ENCODE measurements at places on chromosomes 7 and 10.

GRCh38 chr7:143882020-143882603, 19.9 kb downstream of the TCAF1 start:
- DNase-seq = no peak

GRCh38 chr10:46299536-46300369, 13.0 kb downstream of the ANTXRL start:
- no peak for DNase-seq

DNA sequence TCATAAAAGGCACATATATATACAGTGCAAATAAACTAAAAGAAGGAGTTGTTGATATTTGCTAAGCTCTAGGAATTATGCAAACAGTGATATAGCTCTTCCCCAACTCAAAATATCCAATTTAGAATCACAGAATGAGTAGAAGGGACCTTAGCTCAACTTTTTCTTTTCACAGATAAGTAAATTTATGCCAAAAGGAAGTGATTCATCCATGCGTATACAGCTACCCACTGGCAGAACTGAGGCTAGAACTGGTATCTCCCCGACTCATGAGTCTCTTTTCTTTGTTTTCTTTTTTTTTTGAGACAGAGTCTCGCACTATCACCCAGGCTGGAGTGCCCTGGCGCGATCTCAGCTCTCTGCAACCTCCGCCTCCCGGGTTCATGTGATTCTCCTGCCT, 54.2 kb upstream of the SVIL start:
- DNase-seq = no peak

DNA sequence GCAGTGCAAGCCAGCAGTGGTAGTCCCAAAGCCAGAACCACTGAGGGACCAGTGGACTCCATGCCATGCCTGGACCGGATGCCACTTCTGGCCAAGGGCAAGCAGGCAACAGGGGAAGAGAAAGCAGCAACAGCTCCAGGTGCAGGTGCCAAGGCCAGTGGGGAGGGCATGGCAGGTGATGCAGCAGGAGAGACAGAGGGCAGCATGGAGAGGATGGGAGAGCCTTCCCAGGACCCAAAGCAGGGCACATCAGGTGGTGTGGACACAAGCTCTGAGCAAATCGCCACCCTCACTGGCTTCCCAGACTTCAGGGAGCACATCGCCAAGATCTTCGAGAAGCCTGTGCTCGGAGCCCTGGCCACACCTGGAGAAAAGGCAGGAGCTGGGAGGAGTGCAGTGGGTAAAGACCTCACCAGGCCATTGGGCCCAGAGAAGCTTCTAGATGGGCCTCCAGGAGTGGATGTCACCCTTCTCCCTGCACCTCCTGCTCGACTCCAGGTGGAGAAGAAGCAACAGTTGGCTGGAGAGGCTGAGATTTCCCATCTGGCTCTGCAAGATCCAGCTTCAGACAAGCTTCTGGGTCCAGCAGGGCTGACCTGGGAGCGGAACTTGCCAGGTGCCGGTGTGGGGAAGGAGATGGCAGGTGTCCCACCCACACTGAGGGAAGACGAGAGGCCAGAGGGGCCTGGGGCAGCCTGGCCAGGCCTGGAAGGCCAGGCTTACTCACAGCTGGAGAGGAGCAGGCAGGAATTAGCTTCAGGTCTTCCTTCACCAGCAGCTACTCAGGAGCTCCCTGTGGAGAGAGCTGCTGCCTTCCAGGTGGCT, 97.7 kb downstream of the TACC2 start:
- DNase-seq = no peak

- DNase-seq = no peak
These were observed 24.1 kb downstream of the GNA12 start for GRCh38 chr7:2819954-2820397.

GRCh38 chr10:9681655-9682054, 1336.0 kb upstream of the CELF2 start:
- no peak for DNase-seq

GRCh38 chr10:72692744-72692993, 726 bp downstream of the MCU start:
- DNase-seq = no peak

- no peak for DNase-seq
These were observed 31.0 kb downstream of the CHST15 start for GRCh38 chr10:124062390-124062789.

DNA sequence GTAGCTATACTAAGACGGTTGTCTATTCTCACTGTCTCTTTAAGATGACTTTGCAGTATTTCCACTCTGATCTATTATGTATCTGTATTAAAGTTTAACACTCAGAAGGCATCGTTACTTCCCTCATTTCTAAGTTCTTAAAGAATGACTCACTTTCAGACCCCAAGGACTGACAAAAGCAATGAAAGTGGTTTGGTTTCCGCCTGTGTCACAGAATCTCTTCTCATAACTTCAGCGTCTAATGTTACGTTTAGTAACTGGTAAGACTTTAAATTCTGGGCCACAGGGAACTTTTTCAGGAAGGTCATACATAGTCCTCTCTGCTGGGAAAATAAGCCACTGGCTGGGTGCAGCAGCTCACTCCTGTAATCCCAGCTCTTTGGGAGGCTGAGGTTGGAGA, 892.0 kb upstream of the AUTS2 start:
- DNase-seq = no peak

DNA sequence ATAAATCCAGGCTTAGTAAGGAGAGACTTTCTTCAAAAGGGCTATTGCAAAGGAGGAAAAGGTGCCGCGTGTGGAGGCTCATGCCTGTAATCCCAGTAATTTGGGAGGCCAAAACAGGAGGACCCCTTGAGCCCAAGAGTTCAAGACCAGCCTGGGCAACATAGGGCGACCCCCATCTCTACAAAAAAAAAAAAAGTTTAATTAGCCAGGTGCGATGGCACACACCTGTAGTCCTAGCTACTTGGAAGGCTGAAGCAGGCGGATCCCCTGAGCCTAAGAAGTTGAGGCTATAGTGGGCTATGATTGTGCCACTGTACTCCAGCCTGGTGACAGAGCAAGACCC, 32.2 kb downstream of the TMEM130 start:
- no peak for DNase-seq

- DNase-seq = no peak
These were observed 319.9 kb downstream of the BMPER start for GRCh38 chr7:34225193-34225592.

DNA sequence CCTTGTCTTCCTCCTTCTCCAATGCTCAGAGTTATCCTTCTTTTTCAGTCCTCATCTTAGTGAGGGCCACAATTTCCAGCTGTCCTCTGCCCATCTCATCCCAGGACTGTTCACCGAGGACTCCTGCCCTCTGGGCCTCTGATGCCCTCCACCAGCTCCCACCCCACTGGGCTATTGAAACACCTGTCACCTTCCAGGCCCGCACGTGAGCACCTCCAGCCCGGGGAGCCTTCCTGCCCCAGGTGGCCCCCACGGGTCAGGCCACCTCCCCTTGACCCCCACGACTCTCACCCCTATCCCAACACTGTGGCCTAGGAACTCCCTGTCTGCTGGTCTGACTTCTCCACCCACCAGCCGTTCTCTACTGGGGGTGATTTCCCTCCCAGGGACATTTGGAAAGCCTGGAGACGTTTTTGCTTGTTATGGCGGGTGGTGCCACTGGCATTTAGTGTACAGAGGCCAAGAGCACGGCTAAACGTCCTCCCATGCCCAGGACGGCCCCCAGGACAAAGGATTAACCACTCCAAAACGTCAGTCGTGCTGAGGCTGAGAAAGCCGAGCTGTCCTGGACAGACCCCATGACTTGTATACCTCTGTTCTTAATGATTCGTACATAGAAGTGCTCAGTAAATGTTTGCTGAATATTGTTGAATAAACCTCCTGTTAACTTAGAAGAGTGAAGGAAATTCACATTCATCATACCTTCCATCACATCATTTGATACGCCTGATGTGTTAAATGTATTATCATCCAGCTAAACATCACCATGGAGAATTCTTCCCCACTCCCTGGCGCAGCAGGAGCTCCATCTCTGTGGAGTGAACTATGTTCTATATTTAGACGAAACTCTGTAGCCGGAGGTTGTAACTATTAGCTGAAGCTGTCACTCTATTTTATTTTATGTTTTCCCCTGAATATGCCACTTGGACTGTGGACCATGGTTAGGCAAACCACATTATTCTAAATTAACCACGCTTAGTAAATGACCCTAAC, 270.1 kb upstream of the SHH start:
- no peak for DNase-seq

GRCh38 chr7:2675256-2675764, 12.7 kb upstream of the AMZ1 start:
- no peak for DNase-seq

DNA sequence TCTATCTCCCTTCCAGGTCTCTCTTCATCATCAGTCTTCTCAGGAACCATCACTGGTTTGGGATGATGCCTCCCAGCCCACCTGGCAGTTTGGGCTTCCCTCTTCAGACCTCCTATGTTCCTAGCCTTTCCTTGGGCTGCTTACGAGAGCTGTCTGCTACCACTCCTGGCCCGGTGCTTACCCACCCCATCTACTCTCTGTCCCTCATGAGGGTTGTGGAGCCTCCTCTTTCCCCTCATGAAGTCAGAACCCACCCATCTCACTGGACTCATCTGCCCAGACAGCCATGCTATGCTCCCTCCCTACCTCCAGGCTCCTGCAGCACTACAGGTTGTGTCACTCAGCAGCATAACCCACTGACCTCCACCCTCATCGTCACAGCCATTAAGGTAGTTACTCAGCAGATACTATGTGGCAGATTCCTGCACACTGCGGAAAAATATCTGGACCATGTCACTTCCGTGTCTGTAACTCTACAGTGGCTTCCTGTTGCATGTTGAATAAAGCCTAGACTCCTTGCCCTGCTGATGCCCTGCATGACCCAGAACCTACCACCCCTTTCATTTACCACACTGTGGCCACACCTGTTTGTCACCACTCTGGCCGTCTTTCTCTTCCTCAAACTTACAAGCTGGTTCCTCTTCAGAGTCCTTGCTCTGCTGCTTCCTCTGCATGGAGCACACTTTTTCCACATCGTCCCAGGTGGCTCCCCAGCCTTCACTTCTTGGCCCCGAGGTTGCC, 2.0 kb downstream of the DBNL start:
- no peak for DNase-seq

GRCh38 chr7:158810846-158811245, 18.5 kb downstream of the ESYT2 start:
- no peak for DNase-seq

GRCh38 chr7:34806831-34807230, 148.8 kb downstream of the NPSR1 start:
- no peak for DNase-seq

DNA sequence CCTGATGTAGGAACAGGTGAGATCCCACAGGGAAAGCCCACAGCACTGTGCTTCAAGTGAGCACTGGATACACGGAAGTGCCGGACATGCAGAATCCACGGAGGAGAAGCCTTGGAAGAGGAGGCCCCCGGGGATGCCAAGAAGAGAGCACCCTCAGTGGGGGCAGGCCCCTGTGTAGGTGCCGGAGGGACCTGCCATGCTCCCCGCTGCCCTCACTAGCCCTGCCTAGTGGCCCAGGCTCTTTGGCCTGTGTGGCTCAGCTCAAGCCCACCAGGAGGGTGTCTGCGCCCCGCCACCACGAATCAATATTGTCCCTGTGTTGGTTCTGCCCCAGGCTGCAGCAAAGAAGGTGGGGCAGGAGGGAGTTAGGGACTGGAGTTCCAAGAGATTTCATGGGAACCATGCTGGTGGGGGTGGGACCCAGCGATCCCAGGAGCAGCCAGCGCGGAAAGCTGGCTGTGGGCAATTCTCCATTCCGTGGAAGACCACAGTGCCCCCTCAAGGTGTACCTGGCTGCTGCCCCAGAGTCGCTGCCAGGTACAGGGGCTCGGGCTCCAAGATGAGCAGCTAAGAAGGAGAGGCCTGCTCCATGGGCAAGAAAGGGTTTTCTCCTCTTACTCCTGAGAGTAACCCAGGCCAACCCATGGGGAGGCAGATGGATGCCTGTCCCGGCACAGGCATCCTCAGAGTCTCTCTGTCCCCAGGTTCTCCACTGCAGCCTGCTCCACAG, 34.9 kb upstream of the LEP start:
- DNase-seq = no peak

DNA sequence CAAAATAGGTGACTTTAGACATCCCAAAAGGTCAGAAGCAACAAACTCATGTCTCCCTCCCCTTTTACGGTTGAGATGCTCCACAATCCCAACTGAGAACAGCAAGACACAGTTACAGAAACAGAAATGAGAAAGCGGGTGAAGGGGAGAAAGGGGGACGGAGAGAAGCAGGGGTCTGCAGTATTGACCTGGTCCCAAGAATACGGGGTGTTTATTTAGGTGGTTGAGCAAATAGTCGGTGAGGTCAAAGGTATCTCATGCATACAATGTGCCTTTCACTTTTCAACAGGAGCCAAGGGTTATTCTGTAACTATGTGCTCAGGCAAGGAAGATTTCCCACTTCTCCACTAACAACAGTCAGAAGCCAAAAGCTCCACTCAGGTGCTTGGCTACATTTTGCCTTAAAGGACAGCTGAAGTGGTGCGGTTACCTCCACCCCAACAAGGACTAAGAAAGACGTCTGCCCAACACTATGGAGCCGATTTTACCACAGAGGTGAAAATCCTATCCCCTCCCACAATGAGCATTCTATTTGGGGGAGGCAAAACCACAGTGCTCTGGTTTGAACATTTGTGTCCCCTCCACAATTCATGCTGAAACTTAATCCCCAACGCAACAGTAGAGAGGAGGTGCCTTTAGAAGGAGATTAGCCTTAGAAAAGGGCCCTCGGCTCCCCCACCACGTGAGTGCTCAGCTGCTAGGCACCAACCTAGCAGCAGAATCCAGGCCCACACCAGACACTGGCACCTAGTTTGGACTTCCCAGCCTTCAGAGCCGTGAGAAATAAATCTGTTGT, 77.9 kb downstream of the PARD3 start:
- DNase-seq = no peak

- no peak for DNase-seq
These were observed 65.8 kb upstream of the ANTXRL start for GRCh38 chr10:46220872-46221538.

- DNase-seq = no peak
These were observed 573 bp downstream of the PMPCB start for GRCh38 chr7:103297837-103298179.
